ENCODE measurements at places on chromosomes 12 and 14. TPM values are rescaled to one million over a fixed set of nuclear protein-coding genes. Genes with fewer than 3 reads are reported as not detected.

Gene TPCN1
- 20.5 TPM for polyA plus RNA-seq

Gene OR4E1
- not detected for polyA plus RNA-seq

Gene NEUROD4
- polyA plus RNA-seq, result not detected

Gene MIPOL1
- 5.2 TPM for polyA plus RNA-seq

Gene CYP46A1
- 0.12 TPM for polyA plus RNA-seq

Gene KCNJ8
- polyA plus RNA-seq, result 0.79 TPM
